ENCODE measurements at places on chromosomes 7 and 10. TPM values are rescaled to one million over a fixed set of nuclear protein-coding genes. Genes with fewer than 3 reads are reported as not detected.
A peak's percentile ranks its signal among the peaks of the same experiment; 100 is the strongest.

DNA sequence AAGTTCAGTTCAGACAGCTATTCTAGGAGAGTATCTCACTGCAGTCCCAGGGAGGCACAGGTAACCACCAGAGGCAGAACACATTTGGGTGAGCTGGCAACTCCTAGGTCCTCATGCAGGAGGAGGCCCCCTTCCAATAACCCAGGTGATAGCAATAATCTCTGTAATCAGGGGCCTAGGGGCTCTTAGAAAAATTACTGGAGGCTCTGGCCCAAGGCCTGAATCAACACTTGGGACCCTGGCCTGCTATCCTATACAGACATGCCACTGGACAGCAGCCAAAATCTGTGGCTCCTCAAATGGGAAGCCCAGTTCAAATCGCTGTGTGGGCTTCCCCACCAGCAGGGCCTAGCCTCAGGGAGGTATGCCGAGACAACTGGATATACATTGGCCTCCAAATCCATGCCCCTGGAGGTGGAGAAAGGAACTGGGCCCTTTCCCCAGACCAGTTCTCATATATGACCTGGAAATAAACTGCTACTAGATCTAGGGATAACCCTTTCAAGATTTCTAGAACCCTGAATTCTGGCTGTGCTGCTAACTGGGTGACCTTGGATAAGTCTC is 1.6 kb downstream of the AVPI1 start:
- DNase-seq: peak; percentile 58

DNA sequence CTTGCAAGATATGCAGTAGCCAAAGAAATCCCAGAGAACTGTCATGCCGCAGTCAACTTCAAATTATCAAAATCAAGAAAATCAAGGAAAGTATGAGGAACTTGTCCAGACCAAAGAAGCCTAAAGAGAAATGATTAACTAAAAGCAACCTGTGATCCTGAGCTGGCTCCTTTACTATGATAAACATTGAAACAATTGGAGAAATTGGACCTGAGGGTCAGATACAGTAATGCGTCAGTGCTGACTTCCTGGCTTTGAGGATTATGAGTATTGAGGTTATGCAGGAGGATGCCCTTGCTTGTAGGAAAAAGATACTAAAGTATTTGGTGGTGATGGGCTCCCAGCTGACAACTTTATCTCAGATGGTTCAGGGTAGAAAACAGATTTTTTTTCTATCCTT is 324.7 kb upstream of the AKR1E2 start:
- peak; percentile 32 for DNase-seq

- no peak for DNase-seq
These were observed 26.6 kb downstream of the DUSP5 start for GRCh38 chr10:110524179-110524858.

DNA sequence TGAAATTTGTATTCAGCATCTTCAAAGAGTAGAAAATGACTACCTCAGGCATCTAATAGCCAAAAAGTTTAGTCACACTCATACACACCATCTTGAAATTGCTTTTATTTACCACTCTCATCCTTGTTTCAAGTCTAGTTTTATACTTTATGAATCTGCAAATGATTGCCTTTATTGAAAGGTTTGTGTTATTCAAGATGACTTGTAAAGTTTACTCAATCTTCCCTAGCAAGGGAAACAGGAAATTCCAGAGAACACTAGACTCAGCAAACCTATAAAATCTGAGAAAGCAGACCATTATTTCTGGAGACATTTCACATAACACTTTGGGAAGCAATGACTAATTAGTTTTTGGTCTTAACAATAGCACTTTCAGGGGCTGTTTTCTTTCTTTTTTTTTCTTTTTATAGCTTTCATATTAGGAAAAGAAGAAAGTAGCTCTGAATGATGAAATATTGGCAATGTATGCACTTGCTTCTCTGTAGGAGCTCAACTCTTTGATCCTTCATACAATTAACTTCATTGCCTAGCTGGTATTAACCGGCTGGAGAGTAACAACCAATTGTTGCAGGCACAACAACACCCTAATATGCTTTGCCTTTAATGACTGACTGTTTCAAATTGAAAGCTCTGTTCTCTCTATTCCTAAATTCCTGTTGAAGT is 68.9 kb upstream of the HDAC9 start:
- DNase-seq: peak; percentile 30

DNA sequence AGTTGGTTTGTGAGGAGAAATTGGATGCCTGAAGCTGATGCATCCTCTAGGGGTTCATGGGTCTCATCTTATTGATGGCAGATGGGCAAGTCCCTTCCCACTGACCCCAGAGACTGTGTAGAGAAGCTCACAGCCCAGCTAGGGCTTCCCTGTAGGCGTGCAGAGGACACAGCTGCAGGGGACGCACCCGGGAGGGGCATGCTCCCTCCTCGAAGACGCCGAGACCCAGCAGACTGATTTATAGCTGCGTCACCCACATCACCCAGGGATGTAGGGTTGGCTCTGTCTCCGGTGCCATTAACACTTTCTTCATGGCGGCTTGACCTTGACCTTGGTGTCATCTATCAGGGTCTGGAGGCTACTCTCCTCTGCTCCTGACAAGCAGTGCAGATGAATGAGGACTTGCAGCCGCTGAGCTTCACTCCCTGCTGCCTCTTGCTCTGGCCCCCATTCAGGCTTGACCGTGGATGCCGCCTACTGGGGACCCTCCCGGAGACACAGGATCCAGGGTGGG is 549.7 kb downstream of the TCERG1L start:
- DNase-seq: no peak

DNA sequence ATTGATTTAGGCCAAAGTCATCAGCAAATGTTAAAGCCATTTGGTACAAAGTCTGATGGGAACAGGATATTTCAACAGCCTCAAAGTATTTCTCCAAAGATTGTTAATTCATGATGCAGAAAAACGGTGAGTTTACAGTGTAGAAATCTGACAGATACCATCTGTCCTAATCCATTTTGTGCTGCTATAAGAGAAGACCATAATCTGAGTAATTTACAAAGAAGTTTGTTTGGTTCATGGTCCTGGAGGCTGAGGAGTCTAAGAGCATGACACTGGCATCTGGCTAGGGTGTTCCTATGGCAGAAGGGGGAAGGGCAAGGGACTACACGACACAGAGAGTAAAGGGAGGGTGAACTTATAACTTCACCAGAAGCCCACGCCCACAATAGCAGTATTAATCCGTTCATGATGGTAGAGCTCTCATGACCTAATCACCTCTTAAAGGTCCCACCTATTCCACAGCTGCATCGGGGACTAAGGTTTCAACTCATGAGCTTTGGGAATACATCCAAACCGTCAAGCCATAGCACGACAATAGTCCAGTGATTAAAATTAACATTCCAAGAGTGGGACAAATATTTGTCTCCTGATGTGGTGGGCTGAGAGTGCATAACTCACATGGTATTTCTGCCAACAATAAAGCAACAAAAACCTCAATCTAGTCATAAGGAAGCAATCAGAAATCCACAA is 298.6 kb upstream of the AKR1E2 start:
- DNase-seq: peak; percentile 41

- peak; percentile 32 for DNase-seq
These were observed 86.3 kb upstream of the PIK3CG start for GRCh38 chr7:106778656-106779250.

DNA sequence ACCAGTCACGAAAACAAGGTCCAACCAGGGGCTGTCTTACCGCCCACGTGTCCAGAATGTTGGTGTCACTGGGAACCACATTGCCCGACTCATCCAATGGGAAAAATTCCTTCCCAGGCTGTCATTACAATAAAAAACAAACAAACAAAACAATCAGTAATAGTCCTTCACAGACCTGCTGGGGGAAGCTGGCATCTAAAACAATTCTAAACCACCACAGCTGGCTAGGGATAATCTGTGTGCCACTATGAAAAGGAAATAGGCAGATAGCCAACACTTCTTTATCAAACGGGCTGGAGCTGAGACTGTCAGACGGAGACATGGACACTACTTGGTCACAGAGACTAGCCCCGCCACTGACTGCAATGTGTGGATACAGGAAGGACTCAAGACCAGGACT is 9.2 kb downstream of the AKR1B1 start:
- DNase-seq: peak; percentile 54

GRCh38 chr10:114815791-114816190 is 5.8 kb upstream of the FHIP2A start:
- peak; percentile 23 for DNase-seq

DNA sequence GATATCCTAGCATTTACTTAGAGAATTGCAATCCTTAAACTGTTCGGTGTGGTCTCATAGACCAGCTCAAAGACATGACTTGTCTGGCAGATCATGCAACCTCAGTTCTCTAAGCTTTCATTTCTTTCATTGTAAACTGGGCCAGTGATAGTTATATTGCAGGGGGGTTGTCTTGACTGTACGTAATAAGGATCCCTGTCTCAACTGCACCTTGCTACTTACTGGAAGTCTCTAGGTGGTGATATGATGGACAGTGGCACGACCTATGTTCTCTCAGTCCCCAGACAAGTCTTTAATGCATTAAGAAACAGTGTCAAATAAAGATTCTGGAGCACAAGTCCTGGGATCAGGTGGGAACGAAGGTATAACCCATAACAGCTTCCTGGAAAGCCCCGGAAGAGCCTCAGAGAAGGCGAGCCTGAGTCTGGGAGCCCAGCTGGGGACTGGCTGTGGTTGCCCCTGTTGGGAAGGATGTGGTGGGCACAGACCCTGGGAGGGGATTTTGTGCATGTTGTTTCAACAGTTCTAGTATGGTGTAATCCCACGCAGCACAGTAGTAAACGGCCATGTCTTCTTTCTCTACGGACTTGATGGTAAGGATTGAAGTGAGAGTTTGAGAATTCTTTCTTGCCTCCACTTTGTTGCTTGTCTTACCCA is 26.0 kb upstream of the TARP start:
- DNase-seq: no peak

GRCh38 chr10:43692051-43692825 is 43.6 kb upstream of the ZNF32 start:
- peak; percentile 28 for DNase-seq

GRCh38 chr10:650441-650851 is 39.0 kb downstream of the DIP2C start:
- DNase-seq: peak; percentile 34

DNA sequence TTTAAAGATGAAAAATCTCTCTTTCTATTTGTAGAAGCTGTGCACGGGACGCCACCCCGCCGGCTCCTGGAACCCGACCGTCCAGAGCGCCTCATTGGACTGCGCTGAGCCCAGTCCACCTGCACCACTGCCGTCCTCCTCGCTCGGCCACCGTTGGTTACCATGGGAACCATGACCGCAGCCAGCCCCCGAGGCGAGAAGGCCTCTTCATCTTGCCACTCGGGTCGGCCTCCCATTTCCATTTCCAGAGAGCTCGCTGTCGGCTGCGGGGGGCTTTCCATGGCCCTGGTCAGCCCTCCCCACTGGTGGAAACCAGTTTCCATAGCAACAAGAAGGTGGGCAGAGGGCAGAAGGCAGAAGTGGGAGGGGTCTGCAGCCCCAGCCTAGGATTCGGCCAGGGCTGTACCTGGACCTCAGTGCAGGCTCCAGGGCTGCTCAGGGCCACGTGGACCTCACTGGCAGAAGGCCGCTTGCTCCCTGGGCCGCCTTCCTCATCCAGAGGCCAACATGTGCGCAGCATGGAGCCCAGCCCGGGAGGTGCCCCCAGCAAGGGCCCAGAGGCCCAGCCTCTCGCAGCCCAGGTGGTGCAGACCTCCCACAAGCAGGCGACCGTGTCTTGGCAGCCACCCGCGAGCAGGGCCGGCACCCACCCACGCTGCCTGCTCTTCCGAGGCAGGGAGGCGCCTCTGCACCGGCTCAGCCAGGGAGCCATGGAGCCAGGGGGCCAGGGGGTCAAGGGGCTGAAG is 283.5 kb upstream of the PPP2R2D start:
- DNase-seq: no peak

DNA sequence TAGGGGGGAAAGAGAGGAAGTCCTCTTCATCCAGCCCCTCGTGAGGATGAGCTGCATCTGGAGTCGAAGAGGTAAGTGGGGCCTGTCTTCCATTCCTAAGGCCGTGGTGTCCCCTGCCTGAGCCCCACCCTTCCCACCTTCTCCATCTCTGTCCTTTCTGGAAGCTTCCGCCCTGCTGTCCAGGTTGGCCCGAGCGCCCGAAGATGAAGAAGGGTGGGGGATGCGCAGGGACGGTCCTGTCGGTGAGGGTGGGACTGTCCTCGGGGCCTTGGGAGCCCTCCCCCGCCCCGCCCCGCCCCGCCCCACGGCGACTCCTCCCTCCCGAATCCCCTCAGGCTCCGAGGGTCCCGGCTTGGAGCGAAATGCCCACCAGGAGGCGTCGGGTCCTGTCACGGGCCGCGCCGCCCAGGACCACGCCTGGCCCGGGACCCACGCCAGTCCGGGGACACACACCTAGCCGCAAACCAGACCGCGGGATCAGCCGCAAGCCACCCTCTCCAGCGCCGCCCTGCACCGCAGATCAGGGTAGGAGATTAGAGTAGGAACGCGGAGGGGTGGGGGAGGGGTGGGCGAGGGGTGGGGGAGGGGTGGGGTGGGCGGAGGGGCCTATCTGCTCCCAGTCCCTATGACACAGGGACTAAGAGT is 15.3 kb downstream of the GPRIN2 start:
- DNase-seq: no peak

GRCh38 chr7:154913638-154914307 is 89.2 kb downstream of the PAXIP1 start:
- DNase-seq: peak; percentile 51

- DNase-seq: no peak
These were observed 509 bp upstream of the ING3 start for GRCh38 chr7:120949998-120950538.

DNA sequence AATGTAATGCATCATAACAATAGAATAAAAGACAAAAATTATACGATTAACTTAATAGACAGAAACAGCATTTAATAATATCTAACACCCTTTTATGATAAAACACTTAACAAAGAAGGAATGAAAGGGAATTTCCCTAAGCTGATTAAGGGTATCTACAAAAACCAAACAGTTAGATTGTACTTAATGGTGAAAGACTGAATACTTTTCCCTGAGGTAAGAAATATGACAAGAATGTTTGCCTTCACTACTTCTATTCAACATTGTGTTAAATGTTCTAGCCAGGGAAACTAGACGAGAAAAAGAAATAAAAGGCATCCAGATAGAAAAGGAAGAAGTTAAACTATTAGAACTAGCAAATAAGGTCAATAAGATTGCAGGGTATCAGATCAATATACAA is 276.9 kb downstream of the BAMBI start:
- DNase-seq: peak; percentile 34

- no peak for DNase-seq
These were observed 4.3 kb upstream of the ANKRD61 start for GRCh38 chr7:6026820-6027311.

DNA sequence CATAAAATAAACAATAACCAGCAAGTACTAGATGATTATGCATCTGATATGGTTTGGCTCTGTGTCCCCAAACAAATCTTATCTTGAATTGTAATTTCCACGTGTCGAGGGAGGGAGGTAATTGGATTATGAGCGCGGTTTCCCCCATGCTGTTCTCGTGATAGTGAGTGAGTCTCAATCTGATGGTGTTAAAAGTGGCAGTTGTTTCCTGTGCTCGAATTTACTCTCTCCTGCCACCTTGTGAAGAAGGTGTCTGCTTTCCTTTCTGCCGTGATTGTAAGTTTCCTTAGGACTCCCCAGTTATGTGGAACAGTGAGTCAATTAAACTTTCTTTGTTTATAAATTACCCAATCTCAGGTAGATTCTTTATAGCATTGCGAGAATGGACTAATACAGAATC is 15.1 kb downstream of the CNTNAP2 start:
- no peak for DNase-seq

Gene CLDN3
- polyA plus RNA-seq: 0.16 TPM

Gene SEMA3A
- polyA plus RNA-seq: 31.2 TPM

Gene CXCL12
- 79.4 TPM for polyA plus RNA-seq

Gene TSPAN33
- 0.17 TPM for polyA plus RNA-seq

Gene CABCOCO1
- 0.19 TPM for polyA plus RNA-seq

Gene PILRA
- 0.56 TPM for polyA plus RNA-seq

Gene VSIR
- 23.8 TPM for polyA plus RNA-seq

Gene FAM221A
- polyA plus RNA-seq: 2.0 TPM

Gene CYP3A4
- polyA plus RNA-seq: not detected

Gene CALCR
- not detected for polyA plus RNA-seq
